ENCODE measurements at places on chromosomes 3 and 15.
A peak's percentile ranks its signal among the peaks of the same experiment; 100 is the strongest.

DNA sequence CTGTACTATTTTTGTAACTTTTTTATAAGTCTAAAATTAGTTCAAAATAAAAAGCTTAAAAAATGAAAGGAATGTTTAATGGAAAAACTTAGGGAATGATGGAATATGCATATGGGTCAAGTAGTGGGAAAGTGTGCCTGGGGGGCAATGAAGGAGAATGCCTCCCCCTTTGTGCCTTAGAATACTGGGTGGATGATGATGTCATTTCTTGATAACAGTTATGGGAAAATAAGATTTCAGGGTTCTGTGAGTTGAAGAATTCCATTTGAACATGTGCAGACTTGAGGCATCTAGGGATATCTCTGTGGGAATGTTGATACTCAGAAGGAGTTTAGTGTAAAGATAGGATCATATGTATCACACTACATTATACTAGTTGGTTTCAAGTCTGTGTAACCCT lies 13.8 kb downstream of the WDR93 start:
- DNase-seq: no peak

GRCh38 chr3:123376451-123377242 lies 72.2 kb downstream of the ADCY5 start:
- DNase-seq: no peak

GRCh38 chr3:44476181-44476611 lies 1.3 kb downstream of the ZNF445 start:
- DNase-seq: no peak

- no peak for DNase-seq
These were observed 2.9 kb upstream of the C15orf39 start for GRCh38 chr15:75198560-75199356.

DNA sequence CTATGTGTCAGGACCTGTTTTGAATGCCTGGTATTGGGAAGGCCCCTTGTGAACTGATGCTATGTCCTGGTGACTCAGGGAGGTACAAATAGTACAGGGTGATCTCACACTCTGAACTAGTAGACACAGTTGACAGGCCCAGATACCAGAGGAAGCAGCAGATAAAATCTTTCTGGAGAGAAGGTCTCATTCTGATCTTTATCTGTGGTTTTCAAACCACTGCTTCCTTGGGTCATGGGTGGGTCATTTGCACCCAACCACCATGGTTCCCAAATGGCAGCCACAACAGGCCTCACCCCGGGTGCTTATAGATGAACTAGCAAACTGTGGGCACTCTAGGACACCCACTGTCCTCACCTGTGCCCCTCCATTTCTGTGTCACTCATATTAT lies 43.4 kb downstream of the PXYLP1 start:
- DNase-seq: no peak

DNA sequence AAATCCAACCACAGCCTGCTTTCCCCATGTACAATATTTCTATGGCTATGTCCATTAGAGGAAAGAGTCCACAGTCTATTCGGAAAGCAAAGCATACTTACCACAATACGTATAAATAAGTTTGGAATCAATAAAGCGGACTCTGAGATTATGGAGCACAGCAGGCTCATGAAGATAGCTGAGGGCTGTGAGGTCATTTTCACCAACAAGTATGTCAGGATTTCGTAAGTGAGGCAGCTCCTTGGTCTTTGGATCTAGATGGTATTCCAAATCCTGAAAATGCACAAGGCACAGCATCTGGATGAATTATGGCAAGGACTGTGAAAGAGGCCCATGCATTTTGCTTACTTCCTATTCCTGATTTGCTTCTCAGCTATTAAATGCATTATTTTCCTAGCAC lies 100.4 kb downstream of the MYO5A start:
- no peak for DNase-seq

DNA sequence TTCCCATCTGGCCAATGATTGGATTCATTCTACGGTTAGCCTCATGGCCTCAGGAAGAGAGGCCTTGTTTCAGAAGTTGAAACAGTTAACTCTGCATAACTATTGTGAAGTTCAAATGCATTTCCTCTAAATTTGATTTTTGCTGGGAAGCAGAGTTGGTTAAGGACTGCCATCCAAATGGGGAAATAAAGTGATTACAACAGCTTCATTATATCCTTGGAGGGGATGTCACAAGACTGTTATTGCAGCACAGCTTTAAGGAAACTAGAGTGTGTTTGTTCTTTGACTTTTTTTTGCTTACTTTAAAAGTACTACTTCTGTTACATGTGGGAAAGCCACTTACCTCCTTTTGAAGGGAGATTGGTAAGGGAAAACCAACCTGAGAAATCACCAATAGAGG lies 164.8 kb downstream of the AKAP13 start:
- DNase-seq: no peak

GRCh38 chr3:123552095-123552714 lies 32.6 kb downstream of the HACD2 start:
- DNase-seq: no peak

DNA sequence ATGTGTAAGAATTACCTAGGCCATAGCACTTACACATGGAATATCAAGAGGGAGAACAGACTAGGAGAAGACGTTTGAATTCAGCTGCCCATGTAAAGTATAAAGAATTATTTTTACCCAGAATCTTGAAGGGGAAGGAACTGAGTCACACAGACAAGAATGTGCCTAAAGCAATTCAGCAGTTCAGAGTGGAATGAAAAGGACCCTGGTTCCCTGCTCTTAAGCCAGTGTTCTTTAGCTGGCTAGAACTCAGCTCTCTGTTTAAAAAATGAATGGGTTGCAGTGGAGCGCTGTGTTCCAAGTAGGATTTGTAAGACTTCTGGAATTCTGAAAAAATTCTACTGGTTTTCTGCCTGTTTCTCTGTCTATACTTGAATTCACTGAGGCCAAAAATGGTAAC lies 440.2 kb downstream of the LPP start:
- DNase-seq: no peak

DNA sequence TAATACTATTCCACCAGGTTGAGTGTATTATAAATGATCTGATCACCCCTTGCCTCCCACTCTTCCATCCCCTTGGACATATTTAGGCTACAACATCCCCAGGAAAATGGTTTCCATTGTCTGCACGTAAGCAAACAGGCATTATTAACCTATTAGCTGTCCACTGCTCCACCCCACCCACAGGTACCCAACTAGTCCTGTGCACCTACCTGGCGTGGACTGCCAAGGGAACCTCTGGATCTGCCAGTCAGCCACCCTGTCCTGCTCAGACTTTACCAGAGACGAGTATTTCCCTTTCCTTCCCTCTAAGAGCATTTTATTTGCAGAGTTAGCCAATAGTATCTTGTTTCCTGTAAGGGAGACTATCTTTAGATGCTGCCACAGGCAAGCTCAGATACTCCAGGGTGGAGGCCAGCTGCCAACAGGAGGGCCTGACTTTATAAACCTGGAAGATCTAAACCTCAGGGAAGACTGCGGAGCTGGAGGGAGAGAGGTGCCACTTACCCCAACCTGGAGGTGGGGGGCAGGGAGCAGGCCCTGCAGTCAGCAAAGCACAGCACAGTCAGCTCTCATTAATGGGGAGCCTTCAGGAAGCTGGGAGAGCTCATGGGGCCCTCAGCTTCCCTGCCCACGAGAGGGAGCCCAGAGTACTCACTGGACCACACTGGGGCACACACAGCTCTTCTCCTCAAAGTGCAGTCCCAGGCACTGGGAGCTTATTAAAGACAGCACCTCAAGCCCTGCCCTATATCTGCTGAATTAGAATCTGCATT lies at the start of gene CX3CR1:
TSS of gene CX3CR1 (minus strand) at position 292 of the 773 bp plus-strand sequence. CDS start 13,527 bp downstream, outside the sequence.
- DNase-seq: peak; percentile 30

GRCh38 chr15:75232252-75232813 lies 25.8 kb upstream of the GOLGA6C start:
- DNase-seq: no peak

DNA sequence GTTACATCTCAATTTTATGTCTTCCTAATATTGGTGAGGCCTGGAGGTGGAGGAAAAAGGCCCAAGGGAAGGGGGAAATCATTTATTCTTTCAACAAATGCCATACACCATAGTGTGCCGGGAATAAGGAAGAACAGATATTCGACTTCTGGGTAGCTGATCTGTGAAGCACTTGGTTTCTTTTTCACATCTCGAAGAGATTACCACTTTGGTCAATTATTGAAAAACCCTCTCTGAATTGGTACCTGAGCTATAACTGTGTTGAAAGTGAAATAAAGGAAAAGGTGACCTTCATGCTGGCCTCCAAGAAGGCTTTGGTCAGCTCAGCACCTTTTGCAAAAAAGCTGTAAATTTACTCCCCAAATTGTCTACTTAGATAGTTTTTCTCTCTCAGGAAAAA lies 14.2 kb upstream of the MB21D2 start:
- no peak for DNase-seq

DNA sequence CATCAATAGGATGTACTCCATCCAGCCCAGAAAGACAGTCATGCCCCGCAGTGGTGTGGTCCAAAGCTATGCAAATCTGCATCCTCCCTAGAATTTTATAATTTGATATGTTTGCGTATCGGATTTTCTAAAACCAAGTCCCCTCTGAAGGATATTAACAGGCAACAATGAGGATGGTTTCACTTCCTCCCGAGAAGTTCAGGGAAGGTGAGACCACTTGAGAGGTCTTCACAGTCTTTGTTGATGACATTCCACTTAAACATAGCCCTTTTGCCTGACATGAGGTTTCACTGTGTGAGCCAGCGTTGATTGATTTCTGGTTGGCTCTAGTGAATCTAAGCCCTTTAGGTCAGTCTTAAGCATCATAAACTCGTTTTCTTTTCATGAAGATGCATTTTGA lies 276.1 kb downstream of the NR2F2 start:
- no peak for DNase-seq

- no peak for DNase-seq
These were observed 43.7 kb downstream of the CASR start for GRCh38 chr3:122227036-122227781.

DNA sequence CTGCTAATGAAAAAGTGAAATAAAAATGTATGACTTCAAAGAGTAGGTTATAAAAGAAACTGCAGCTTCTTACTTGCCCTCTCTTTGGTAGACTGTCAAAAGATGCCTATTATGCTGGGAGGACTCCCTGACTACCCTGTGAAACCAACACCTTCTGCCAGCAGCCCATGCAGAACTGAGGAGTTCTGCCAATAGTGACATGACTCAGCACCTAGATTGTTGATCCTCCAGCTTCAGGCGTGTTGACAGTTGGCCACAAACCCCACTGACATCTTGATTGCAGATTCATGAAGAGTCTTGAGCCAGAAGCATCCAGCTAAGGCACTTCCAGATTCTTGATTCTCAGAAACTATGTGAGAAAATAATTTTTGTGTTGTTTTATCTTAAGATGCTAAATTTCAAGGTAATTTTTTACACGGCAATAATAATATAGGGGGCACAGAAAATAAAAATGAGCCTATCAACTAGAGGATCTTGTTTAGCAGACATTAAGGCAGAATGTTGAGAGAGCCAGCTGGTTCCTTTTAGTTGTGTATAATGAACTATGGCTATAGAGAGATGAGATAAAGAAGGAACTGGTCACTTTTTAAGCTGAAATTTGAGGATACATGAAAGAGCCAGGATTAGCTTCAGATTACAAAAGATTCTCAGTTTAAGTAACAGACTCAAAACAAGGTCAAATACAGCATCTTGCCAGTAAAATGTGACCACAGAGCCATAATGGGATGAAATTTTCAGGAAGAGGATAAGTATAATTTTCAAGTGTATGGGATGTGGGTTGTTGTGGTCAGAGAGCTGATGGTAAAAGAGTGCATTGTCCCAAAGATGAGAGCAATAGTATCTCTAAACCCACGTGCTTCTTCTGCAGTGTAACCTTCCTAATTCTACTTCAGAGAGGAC lies 588.7 kb upstream of the CBLB start:
- DNase-seq: no peak

DNA sequence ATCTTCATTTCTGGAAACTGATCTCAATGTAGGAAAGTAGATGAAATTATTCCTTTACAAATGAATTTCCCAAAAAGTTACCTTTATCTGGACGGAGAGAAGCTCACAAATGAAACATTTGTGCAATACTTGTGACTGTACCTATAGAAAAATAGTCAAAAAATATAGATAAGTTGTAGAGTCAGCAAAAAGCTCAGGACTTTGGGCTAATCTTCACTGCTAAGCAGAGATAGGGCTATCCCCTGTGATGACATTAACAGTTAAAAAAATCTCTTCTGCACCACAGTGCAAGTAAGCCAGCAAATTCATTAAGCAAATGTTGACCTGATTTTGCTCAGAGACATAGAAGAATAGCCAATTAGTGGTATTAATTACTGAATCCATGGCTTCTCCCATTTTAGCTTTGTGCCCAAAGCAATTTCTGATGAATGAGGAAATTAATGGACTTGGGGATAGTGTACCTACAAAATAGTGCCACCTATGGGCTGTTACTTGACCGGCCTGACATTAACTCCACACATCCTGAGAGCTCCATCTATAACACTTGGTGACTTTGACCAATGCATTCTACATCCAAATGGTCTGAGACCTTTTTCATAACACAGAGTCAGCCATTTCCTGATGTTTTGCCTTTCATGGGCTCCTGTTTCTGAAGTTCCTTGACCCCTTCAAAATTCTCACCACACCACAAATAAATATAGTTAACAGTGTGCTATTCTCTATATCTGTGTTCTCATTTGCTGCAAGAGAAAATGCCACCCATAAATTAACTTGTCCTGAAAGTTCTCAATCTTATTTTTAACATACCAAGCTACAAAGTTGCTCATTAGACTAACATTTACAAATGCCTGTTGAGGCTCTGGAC lies 105.0 kb downstream of the SSR3 start:
- DNase-seq: no peak

- DNase-seq: no peak
These were observed 493.3 kb downstream of the MAGI1 start for GRCh38 chr3:65545429-65545828.

DNA sequence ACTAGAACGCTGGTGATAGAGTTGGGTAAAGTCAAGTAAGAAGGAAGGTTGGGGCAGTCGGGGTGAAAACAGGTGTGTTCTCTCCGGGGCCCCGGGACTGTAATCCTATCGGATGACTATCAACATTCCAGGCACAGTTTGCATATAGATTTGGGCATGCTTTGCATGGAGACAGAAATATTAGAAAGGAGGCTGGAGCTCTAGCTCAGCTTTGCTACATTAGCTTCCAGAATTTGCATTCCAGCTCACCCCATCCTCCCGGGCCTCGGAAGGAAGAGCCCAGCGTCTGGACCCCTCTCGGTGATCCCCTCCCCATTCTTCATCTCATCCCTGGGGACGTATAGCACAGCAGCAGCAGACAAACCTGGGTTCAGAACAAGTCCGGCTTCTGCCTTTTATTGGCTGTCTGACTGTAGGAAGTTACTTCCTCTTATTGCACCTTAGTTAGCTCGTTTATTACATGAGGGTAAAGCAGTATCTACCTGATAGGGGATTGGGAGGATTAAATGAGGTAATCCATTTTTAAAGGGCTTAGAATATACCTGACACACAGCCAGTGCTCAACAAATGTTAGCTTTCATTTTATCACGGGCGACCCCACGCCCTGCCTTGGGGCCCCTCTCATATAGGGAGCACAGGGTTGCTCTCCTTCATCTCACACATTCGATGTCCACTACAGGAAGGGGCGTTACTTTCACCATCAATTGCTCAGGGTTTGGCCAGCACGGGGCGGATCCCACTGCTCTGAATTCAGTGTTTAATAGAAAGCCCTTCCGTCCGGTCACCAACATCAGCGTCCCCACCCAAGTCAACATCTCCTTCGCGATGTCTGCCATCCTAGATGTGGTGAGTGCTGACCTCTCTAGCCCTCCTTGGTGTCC lies 3.2 kb downstream of the HTR3E start:
- DNase-seq: no peak

- DNase-seq: no peak
These were observed 8.9 kb upstream of the CCDC50 start for GRCh38 chr3:191320316-191320715.

GRCh38 chr3:177647341-177647740 lies 450.1 kb upstream of the TBL1XR1 start:
- DNase-seq: no peak

All from left forelimb (tissue), 1 donor.